ENCODE measurements at places on chromosomes 13 and 19. TPM values are rescaled to one million over a fixed set of nuclear protein-coding genes. Genes with fewer than 3 reads are reported as not detected.

SLITRK6 gene
- not detected for total RNA-seq

SH2D3A gene
- total RNA-seq: 2.9 TPM

CCDC8 gene
- 0.29 TPM for total RNA-seq

CELF5 gene
- total RNA-seq: not detected

SCEL gene
- not detected for total RNA-seq

INSL3 gene
- total RNA-seq: not detected

IGFL1 gene
- not detected for total RNA-seq

RXFP2 gene
- not detected for total RNA-seq

ERICH4 gene
- not detected for total RNA-seq

ACER1 gene
- total RNA-seq: not detected
